H4 (cell line): ENCODE measurements at places on chromosomes 2 and 18. TPM values are rescaled to one million over a fixed set of nuclear protein-coding genes. Genes with fewer than 3 reads are reported as not detected.

DNA sequence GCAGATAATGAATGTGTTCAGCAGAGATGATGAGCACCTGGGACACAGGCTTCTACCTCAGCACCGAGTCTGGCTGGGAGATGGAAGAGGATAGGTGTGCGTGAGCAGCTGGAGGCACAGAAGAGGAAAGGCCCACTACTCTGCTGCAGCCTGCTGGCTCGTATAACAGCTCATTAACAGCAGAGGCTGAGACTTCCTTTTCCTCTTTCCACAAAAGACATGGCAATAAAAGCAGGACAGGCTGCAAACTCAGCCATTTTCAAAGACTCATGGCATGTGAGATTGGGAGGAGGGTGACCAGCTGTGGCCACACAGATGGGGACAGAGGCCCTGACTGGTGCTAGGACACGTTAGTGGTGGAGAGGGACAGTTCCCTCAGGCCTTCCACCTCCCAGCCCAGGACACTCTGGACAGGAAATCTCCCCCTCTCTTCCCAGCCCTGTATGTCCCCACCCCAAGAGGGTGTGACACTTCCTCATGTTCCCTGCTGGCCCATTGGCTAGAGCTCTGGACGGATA, 60.3 kb downstream of the CACNB4 start:
- DNase-seq = no peak

DNA sequence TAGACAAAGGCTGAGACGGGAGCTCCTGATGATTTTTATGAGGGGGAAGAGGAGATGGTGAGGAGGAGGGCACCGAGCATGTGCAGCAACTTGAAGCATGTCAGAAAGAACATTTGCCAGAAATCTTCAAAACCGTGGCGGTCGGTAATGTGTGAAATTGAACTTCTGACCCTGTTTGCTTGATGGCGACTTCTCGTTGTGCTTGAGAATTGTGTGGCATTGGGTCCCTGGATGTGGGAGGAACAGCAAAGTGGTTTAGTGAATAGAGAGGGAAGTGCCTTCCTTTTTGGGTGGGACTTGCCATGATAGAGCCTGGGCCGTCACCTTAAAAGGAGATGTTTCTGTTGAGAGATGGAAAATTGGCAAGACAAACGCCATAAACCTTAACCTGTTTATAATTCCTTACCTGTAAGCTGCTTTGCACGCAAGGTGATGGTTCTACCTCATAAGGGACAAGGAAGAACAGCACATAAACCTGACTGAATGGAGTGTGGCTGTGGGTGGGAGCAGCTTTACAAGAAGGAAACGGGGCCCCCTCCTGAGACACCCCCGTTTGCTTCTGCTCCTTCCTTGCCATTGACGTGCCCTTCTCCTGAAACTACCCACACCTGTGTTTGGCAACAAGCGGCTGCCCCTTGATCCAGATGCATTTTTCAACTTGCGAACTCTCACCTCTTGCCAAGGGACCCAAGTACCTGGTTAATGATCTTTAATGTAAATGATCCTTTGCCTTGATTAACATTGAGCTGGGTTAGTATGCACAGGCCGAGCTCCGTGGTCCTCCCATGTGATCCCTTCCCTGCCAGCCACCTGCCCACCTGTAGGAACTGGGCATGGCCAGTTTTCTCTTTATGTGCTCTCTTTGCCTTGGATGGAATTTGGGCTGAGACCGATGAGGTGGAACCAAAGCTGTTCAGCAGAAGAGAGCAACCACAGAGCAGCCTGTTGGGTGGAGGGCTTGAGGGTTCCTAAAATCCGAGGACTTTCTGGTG, 153.2 kb downstream of the NEDD4L start:
- DNase-seq = no peak

ACMSD gene
- not detected in 2 replicates for total RNA-seq

CAB39 gene
- total RNA-seq = 32.8 and 42.2 TPM in 2 replicates

GRCh38 chr2:96987301-96987909, 1.0 kb upstream of the FAM178B start:
- no peak for DNase-seq

- DNase-seq = no peak
These were observed 558 bp downstream of the FBXO41 start for GRCh38 chr2:73283545-73284295.
